ENCODE measurements at places on chromosomes 2 and 18. TPM values are rescaled to one million over a fixed set of nuclear protein-coding genes. Genes with fewer than 3 reads are reported as not detected.
A peak's percentile ranks its signal among the peaks of the same experiment; 100 is the strongest.

Gene KLHL30
- total RNA-seq: 0.80 TPM

Gene GPR45
- total RNA-seq: not detected

Gene DCC
- total RNA-seq: not detected

Gene DNAH6
- not detected for total RNA-seq

Gene ESPNL
- total RNA-seq: 1.1 TPM

Gene AGXT
- not detected for total RNA-seq

Gene SEPTIN10
- total RNA-seq: 119 TPM

Gene LYG2
- total RNA-seq: not detected

Gene ARHGAP25
- not detected for total RNA-seq

Gene EGR4
- total RNA-seq: not detected

Gene PLB1
- 1.7 TPM for total RNA-seq

Gene RNF25
- 24.6 TPM for total RNA-seq

GRCh38 chr18:57970356-57971095 is 73.5 kb upstream of the NEDD4L start:
- no peak for DNase-seq

GRCh38 chr18:78790960-78791359 is 188.7 kb upstream of the SALL3 start:
- no peak for DNase-seq

- no peak for DNase-seq
Measured at GRCh38 chr18:39425172-39425850, 1859.7 kb upstream of the CELF4 start.

- DNase-seq: no peak
Measured at GRCh38 chr2:20072436-20073158, 21.2 kb upstream of the LAPTM4A start.

DNA sequence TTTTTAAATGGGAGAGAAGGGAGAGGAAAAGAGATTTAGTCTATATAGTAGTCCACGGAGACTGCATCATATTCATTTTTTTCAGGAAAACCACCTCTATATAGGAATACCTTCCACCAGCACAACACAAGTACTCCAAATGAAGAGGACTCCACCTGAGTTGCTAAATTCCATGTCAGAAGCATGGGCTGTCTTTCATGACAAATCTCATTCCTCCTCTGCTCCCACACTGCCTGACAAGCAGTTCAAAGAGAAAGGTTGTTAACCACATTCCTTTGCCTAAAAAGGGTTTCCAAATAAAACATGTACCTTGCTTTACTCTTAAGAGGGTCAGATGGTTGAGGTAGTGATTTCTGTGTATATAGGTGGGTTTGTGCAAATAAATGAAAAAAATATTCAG is 122.0 kb downstream of the TMEFF2 start:
- DNase-seq: no peak

GRCh38 chr2:141911485-141912066 is 219.2 kb downstream of the LRP1B start:
- DNase-seq: no peak

- no peak for DNase-seq
Measured at GRCh38 chr2:29345236-29345635, 230.0 kb downstream of the CLIP4 start.

DNA sequence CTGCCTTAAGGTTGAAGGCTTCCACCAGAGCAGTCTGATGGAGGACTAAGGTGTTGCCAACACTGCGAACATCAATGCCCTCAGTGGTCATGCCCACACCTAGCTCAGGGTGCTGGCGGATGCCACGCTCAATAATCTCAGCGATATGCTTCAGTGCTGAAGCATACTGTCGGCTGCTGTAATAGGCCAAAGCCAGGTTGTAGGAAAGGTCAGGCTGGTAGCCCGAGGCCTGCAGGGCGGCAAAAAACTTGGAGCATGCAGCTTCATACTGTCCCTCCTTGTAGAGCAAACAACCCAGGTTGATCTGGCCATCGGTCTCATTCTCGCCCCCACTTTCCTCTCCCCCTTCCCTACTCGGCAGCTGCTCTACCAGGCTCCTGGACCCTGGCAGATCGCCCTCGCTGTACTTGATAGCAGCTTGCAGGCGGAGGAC is 159.4 kb downstream of the AGPS start:
- no peak for DNase-seq

GRCh38 chr2:138521821-138522220 is 20.3 kb downstream of the SPOPL start:
- no peak for DNase-seq

- no peak for DNase-seq
Measured at GRCh38 chr2:23616630-23617029, 231.7 kb downstream of the KLHL29 start.

- DNase-seq: no peak
Measured at GRCh38 chr2:112491946-112492345, 10.0 kb downstream of the TTL start.

DNA sequence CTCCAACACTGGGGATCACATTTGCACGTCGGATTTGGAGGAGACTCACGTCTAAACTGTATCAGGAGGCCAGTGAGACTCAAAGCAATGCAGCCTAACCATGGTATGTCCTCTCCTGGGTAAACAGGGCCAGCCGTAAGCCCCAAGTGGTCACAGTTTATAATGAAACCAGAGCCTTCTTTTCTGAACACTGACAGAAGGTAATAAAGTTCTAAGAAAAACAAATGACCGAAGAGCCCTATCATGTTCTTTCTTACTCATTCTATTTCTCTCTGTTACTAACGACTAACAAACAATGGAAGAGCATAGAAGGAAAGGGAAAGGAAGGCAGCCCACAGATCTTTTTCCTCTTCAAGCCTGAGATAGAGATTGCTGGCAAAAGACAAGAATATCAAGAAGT is 796.8 kb upstream of the SOX11 start:
- DNase-seq: no peak

DNA sequence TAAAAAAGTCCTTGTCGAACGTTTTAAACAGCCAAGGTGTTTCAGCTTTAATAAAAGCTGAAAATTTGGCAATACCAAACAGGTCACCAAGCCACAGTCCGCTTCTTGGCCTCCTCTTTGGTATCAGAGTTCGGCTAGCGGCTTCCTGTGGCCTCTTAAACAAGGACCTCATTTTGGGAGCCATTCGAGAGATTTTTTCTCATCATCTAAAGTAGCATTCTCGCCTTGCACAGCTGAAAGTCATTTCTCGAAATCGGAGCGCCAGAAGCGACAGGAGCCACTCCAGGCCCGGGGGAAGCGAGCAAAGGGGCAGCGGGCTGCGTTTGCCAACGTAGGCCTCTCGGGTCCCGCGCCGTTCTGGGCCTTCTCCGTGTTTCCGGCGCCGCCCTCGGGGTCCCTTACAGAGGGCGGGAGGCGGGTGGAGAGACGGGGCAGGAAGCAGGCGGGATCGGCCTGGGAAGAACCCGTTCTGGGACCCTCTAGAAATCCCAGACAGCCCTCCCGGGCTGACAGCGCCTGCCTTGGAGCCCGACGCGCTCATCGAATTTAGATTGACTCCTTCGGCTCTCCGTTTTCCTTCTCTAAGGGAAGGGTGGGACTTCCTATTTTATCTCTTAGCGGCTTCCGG is 522 bp upstream of the ZNF407 start:
- peak; percentile 57 for DNase-seq

GRCh38 chr2:25030702-25031101 is 11.2 kb upstream of the EFR3B start:
- DNase-seq: no peak

GRCh38 chr2:2902547-2903281 is 474.9 kb downstream of the EIPR1 start:
- DNase-seq: no peak

- no peak for DNase-seq
Measured at GRCh38 chr2:190809876-190810525, 70.6 kb upstream of the GLS start.
